SK-MEL-5 (cell line): ENCODE measurements at places on chromosomes 12 and 14. TPM values are rescaled to one million over a fixed set of nuclear protein-coding genes. Genes with fewer than 3 reads are reported as not detected.

DNA sequence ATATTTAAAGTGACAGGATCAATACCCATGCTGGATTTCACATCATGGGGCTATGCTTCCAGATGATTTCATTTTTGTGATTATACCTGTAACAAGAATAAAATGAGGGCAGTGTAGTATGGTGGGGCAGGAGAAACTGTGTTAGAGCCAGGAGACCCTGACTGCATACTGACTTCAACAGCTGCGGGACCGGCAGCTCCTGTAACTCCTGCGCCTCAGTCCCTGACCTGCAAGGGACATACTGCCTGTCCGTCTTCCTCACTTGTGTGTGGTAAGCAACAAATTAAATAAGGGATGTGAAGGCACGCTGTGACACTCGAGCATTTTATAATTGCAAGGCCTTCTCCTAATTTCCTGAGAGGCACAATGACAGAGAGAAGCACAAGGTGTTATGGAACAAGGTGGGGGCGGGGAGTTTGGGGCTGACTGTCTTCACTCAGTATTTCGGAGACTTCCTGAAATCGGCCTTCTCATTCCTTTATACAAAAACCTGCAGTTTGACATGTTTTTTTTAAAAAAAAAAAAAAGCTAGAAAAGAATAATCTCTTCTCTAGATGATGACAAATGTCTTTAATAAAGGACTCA lies 164.2 kb downstream of the TTC7B start:
- no peak for DNase-seq

BICDL1 gene
- total RNA-seq, result 7.7 and 10.2 TPM in 2 replicates

LRRC9 gene
- not detected in 2 replicates for total RNA-seq

GRCh38 chr12:32455607-32456071 lies 56.3 kb downstream of the FGD4 start:
- DNase-seq, result peak; percentile 79

DNA sequence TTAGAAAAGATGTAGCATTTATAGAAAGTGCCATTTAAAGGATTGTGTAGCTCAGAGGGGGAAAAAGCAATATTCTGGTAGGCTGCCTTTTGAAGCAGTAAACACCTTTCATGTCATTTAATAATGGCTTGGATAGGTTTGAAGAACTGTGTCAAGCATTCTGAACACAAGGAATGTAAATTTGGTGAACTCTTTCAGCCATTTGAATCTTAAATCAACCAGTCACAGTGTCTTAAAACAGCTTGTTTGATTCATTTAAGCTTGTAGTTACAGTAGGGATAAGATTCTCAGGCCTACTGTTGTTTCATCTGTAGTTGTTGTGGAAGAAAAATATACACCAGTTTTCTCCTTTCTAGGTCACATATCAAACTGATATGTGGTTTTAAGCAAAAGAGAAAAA lies 299.4 kb upstream of the NOVA1 start:
- DNase-seq, result no peak

DNA sequence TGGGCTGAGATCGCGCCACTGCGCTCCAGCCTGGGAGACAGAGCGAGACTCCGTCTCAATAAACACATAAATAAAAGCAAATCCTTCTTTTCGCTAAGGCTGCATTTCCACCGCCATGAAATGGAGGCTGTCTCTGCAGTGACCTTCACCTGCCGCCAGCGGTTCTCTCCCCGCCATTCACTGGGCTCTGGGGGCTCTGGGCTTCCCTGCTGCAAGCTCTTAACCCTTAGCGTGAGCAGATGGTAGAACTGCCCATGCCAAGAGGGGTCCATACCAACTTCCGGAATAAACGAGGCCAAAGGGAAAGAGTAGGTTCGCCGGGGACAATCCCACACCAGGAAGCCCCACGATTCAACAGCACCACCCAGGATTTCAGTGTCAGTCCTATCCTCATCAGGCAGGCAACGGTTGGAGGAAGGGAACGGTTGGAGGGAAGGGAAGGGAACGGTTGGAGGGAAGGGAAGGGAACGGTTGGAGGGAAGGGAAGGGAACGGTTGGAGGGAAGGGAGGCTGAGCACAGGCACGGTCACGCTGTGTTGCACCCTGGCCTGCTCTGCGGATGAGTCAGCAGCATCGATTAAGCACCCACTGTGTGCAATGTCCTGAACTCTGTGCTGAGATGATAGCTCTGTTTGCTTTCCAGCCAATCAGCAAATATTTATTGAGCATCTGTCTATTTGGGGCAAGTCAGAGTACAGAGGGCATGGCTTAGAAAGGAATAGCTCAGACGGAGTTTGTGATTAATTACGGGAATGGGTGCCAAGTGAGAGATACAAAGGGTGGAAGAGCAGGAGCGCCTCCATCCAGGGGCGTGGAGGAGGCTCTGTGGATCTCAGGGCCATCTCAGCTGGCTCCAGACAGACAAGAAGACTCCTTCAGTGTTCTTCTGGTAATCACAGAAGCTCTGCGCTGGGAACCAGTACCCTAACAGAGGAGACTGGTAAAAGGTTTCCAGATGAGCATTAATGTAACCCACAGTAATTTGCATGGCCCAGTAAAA lies 77.9 kb downstream of the NINJ2 start:
- no peak for DNase-seq

DNA sequence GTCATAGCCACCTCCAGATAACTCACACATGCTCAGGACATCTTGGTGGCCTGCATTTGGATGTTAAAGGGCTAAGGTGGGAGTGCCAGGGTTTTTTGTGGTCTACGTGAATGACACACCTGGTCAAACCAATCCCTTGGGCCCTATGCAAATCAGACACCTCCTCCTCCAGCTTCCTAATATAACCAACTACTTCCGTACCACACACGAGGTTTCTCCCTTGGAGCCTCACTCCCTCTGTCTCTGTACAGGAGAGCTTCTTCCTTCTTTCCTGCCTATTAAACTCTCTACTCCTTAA lies 19.6 kb downstream of the APOBEC1 start:
- no peak for DNase-seq

- DNase-seq, result no peak
Measured at GRCh38 chr14:24465805-24466204, 23.2 kb upstream of the SDR39U1 start.

DNA sequence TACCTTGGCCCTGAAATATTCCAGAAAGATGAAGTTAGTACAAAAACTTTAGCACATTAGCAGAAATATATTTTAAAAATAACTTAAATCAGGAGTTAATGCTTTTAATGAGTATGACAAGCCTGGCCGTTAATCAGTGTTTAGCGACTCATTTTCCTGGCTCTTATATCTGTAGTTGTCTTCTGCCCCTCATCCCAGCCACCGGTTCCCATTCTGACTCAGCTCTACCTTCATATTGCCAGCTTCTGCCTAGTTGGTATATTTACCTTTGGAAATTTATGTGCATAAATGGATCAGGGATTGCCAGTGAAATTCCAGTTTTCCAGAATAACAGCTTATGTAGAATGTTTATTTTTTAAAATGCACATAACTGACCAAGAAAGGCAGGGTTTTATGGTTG lies 79.9 kb downstream of the ERGIC2 start:
- DNase-seq, result no peak

- DNase-seq, result no peak
Measured at GRCh38 chr12:1815108-1815507, 5.3 kb upstream of the LRTM2 start.

- no peak for DNase-seq
Measured at GRCh38 chr12:132945806-132946205, 10.3 kb downstream of the ZNF605 start.

DNA sequence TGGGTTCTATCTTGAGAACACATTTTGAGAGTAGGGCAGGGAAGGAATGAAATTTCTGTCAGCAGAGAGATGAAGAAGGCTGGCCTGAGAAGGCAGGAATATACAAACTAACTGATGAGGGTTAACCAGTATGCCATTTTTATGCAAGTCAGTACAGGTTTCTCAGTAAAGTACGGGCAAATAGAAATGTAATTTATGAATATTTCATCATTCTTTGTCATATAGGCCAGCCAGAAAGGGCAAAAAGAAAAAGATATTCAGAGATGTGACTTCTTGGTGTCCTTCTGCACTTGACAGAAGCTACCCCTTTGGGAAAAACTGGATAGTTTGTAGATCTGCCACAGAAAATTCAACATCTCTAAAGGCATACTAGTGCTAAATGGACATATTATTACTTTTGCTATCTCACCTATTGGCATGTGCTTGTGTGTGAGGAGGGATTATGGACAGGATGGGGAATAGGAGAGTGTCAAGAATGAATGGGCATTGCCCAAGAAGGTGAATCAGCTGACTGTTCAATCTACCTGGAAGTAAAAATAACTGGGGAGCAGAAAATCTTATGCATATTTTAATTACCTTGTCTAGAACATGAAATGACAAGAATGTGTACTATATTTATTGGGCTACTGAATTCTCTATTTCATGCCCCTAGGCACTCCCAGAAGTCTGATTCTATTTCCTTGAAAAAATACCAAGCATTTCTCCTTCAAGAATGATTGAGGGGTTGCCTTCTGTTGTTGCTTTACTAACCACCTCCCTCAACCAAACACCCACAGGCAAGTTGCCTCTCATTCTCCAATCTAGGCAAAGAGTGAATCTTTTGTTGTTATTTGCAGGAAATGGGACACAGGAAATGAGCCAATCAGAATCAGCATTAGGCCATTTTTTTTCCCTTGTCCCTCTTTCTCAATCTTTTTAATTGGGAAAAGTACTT lies 175.1 kb upstream of the SLC38A2 start:
- DNase-seq, result peak; percentile 20

DNA sequence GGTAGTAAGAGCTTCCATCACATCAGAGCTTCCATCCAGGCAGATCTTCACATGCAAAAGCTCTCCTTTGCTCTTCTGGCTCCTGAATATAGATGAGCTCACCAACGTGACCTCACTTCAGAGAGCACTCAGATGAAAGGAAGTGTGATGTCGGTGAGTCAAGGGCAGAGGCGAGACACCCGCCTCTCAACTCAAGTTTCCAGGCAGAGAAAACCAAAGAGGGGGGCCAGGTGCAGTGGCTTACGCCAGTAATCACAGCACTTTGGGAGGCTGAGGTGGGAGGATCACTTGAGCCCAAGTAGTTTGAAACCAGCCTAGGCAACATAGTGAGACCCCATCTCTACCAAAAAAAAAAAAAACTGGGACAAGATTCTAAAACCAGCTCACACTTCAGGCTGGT lies 126.9 kb downstream of the DUSP6 start:
- DNase-seq, result no peak

- DNase-seq, result no peak
Measured at GRCh38 chr14:53027562-53027961, 76.7 kb upstream of the FERMT2 start.
